Kidney glomerular epithelial cell (primary cell): ENCODE measurements at places on chromosomes 4 and X.
A peak's percentile ranks its signal among the peaks of the same experiment; 100 is the strongest.

- no peak for DNase-seq
Observed at GRCh38 chr4:7009564-7009963, 33.6 kb upstream of the TADA2B start.

DNA sequence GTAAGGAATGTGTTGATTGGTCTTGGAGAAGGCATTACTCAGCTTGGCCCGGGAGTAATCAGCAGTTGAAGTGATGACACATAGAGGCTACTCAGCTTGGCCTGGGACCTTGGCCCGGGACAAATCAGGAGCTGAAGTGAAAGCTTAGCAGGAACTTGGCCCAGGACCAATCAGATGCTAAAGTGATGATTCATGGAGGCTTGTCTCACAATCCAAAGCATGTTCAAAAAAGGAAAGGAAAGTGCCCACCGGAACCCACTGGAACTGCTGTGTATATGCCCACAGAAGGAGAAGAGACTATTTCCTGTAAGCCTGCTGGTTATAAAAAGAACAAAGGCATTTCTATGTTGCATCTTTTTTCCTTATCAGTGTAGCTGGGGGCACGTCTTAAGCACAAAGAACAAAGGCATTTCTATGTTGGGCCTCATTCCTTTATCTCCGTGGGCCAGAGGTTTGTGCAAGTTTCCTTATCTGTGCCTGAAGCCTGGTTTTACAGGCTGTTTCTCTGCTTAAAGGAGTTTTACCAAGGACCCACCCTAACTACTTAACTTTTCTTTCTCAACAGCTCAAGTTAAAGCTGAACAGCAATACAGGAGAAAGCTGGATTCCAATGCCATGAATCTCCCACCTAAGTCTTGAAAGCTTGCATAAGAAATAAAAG is 1176.7 kb downstream of the NLGN4X start:
- peak; percentile 60 for DNase-seq

- peak; percentile 16 for DNase-seq
Observed at GRCh38 chr4:33072298-33073089, 2352.3 kb downstream of the PCDH7 start.

DNA sequence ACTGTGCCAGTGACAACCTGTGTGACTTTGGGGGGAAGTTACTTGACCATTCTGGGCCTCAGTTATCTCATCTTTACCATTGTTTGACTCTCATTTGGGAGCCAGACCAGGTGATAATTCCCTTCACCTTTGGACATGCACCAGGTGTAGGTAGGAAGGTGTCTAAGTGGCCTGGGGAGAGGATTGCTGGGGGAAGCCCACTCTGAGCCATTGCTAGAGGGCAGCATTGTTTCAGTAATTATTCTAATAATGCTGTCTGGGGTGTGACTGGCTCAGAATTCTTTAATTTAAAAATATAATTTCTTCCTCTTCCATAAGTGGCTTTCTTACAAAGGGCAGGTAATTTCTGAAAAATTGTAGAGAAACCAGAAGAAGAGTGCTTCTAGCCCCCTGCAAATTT is 104.3 kb downstream of the RTL9 start:
- DNase-seq, result no peak

- DNase-seq, result no peak
Observed at GRCh38 chr4:60913002-60913401, 287.1 kb upstream of the ADGRL3 start.

DNA sequence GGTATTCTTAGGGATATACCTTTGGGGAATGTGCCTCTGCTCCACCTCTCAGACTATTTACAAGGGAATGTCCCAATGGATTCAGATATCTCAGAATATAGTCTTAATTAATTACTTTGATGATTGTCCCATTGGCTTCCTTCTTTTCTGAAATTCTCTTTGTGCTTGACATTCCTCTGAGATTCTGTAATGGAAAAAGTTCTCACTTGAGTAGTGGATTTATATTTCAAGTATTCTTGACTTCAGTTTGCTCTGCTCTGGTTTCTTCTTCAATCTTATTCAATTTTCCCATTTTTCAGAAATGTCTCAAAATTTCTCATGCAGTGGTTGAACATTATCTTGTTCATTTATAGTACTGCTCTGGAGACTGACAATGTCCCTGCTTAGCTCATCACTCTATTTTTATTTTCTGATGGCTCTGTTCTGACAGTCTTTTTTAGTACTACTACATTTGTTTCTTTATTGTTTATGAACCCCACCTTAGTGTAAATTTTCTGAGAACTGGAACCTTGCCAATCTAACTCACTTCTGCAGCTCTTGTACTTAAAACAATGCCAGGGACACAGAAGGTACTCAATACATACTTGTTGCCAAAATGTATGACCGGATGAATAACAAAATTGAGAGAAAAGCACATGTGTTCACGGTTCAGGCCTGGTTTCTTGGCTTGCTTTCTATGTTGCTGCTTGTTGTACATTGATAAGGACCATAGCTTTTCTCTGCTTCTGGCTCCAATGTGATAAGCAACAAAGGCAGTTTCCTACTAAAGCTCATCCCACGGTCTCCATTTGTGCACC is 471.7 kb downstream of the GASK1B start:
- DNase-seq, result no peak

- no peak for DNase-seq
Observed at GRCh38 chr4:138110815-138111214, 131.3 kb downstream of the SLC7A11 start.

GRCh38 chrX:130158311-130158710 is 7.3 kb downstream of the AIFM1 start:
- no peak for DNase-seq

DNA sequence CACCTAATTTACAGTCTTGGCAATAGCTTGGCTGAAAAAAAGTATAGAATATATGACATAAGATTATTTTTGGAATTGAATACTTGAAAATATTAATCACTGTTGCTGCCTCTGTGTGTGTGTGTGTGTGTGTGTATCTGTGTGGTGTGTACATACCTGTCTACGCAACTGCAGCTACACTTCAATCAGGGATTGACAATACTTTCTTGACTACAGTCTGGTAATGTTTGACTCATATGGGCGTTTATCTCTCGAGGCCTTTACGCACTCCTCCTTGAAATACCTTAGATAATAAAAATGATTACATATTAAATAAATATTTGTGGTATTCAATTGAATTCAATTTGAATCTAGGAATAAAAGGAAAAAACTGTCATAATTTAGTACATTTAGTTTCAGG is 565.2 kb downstream of the PCDH18 start:
- DNase-seq, result no peak

DNA sequence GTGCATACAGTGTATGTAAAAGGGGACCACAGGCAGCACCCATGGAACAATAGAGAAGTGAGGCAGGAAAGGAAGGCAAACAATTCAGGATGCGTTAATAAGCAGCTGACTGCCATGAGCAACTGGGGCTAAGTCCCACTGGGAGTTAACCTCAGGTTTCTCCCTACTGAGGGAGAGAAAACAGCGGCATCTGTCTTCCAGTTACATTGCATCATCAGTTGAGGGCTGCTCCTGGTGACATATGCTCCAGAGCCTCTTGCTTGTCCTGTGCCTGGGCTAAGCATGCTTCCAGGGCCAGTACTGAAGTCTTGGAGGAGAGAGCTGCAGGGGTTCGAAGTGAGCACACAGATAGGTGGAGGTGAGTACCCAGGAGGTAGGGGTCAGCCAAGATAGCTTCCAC is 24.3 kb downstream of the RAI2 start:
- DNase-seq, result no peak

DNA sequence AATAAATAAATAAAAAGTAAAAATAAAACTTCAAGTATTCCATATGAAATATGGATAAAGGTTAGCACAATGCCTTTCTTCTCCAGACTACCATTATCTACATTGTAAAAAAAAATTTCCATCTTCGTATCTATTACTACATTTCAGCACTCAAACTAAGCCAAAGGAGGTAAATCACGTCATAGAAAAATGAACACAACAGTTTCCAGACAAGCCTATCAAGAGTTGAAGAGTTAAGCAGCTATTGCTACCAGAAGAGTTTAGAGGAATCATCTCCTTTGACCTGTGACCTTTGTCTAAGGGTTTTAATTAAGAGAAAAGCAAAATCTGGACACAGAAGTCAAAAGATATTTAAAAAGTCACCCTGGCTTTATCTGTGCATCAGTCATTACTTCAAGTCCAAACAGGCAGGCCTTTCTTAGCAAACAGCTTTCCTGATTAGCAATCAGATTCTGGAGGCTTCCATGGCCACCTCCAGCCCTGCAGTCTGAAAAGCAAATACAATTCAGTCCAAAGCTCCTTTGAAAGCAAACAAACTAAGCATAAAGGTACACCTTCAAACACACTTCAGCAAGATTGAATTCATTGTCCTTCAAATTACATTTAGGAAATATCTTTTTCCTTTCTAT is 82.2 kb downstream of the APBB2 start:
- no peak for DNase-seq

DNA sequence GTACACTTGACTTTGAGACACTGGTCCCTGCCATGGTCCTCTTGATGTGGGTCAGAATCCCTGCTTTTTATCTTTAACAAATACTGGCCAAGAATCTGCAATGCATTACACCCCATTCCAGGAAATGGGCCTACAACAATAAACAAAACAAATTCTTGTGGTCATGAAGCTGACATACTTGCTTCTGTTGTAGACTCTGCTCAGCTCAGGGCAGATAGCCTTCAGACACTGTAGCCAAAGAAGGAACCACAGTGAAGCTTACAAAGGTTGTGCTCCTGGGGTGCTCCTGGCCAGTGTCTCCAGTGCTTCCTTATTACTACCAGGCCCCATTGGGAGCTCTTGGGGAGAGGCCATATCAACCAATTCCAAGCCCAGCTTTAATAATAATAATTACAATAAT is 21.8 kb downstream of the KIAA1210 start:
- no peak for DNase-seq

DNA sequence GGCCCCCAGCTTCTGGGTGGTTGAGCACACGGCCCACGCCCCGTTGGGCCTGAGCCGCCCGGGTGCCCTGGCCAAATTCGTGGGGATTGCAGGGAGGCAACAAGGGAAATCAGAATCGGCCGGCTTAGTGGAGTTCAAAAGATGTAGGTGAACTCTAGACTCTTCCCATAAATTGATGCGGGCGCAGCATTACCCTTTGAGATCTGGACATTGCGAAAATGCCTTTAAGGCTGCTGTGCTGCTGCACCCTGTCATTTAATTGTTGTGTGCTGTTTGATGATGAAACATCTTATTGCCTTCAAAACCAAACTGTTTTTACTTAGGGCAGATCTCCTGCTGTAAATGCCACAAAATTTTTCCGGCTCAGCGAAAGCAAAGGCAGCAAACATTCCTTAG is 409 bp upstream of the MPP1 start:
- DNase-seq, result no peak

DNA sequence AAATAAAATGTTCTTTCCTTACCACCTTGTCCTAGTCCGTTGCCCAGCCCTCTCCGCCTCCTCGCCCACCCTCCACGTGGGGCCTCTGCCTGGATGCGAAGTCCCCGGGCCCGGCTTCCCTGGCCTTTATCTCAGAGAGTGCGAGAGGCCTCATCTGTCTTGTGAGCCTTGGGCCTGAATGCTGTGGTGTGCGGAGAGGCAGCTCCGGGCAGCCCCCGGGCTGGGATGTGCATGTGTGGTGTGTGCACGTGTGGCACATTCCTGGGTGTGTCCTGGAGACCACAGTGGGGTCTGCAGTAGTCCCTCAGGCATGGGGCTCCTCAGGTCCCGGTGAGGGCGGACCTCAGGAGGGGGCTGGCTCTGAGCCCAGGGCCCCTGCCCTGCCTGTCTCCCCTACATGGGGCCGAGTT is 31.4 kb downstream of the DOK7 start:
- DNase-seq, result no peak

- no peak for DNase-seq
Observed at GRCh38 chr4:57850141-57850540, 740.0 kb upstream of the IGFBP7 start.

GRCh38 chr4:24473309-24473721 is 111.0 kb downstream of the DHX15 start:
- DNase-seq, result peak; percentile 26
